ENCODE measurements at places on chromosomes 1 and 21.

DNA sequence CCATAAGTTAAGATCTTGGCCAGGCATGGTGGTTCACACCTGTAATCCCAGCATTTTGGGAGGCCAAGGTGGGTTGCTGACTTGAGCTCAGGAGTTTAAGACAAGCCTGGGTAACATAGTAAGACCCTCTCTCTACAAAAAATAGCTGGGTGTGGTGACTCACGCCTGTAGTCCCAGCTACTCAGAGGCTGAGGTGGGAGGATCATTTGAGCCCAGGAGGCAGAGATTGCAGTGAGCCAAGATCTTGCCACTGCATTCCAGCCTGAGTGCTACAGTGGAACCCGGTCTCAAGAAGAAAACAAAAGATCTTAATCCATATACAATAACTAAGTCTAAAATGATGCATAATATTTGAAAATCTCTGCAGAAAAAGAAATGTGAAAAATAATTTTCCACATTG lies 165.5 kb upstream of the NR5A2 start:
- H3K36me3 ChIP-seq = no peaks in the 10 kb centered on the region
- no peaks in the 10 kb centered on the region for H3K4me1 ChIP-seq
- no peak overlapping the region for H3K27ac ChIP-seq

DNA sequence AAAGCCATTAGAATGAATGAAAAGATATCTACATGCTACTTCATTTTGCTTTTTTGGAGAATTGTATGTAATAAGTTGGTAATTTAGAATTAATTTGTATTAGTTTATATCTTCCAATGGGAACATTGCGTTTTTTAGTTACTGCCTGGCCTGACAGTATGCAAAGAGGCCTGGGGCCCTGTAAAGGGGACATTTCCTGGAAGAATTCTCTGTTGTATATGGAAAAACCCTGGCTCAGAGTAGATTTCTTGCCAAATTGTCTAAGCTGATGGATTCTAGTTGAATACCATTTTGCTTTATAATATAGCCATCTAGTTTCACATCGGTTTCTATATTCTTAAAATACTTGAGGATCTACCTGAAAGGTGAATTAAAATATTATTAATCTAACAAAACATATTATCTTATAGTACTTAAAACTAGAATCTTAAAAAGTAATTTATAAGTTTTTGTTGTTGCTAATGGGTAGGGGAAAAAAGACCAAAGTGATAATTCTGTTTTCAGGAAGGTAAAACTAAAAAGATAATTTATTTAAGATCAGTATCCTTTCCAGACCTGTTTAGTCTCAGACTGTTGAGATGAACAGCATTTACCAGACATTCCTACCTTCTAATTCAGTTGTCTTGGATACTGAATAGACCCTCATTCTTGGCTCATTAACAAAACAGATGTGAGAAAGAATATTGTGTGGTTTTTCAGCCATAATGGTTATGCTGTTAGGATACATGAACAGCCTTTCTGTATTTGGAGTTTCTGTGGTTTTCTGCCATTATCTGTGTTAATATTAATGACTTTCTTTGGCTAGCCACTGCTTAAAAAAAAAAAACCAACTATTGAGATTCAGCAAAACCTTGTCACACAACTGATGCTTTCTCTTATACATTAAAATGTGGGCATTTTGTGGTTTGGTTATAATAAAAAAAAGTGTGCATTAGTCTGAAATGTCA lies 4.8 kb downstream of the AGO3 start:
- H3K27ac ChIP-seq = no peak overlapping the region
- H3K36me3 ChIP-seq = no peaks in the 10 kb centered on the region

DNA sequence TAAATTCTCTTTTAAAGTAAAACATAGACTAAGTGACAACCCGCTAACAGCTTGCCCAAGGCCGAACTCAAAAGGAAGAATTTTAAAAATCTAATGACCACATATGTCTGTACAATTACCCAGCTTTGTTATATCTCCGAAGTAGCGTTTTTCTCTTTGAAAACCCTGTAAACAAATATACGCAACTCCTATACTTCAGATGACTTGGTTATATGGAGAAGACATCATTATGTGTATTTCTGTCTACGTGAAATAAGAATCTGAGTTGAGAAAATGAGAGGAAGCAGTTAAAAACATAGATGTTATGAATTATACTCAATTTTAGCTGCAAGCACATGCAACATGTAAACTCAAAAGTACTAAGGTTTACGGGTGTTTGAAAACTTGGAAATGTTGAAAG lies 2.0 kb downstream of the PBX1 start:
- no peaks in the 10 kb centered on the region for H3K36me3 ChIP-seq
- DNase-seq = no peak
- peaks cover 10% of the 10 kb centered on the region for H3K4me1 ChIP-seq
- no peaks in the 10 kb centered on the region for H3K27me3 ChIP-seq
- peak overlapping the region; percentile 71 for H3K4me3 ChIP-seq

- no peaks in the 10 kb centered on the region for H3K36me3 ChIP-seq
- H3K27me3 ChIP-seq = peaks cover 88% of the 10 kb centered on the region
- no peaks in the 10 kb centered on the region for H3K4me1 ChIP-seq
- no peak for DNase-seq
- no peak overlapping the region for H3K27ac ChIP-seq
Observed at GRCh38 chr1:2921970-2922686, 99.1 kb upstream of the ACTRT2 start.

DNA sequence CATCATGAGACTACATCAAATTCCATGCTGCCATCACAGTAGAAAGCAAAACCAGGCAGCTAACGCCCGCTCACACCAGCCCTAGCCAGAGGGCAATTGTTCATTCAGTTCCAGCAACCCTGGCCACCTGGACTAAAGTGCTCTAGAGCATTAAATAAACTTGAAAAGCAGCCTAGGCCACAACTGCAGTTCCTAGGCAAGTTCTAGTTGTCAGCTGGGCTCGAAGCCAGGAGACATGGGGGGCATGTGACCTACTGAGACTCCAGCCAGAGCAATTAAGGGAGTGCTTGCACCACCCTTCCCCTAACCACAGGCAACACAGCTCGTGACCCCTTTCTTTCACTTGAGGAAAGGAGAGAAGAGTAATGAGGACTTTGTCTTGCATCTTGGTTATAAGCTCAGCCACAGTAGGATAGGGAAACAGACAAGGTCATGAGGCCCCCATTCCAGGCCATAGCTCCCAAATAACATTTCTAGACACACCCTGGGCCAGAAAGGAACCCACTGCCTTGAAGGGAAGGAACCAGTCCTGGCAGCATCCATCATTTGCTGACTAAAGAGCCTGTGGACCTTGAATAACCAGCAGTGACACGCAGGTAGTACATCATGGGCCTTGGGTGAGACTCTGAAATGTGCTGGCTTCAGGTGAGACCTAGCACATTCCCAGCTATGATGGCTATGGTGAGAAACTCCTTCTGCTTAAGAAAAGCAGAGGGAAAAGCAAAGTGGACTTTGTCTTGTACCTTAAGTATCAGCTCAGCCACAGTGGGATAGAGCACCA lies 77.0 kb downstream of the ZZZ3 start:
- H3K27me3 ChIP-seq = no peaks in the 10 kb centered on the region
- H3K36me3 ChIP-seq = 0 out of 2 replicates have a peak, but pooled peaks cover 2% of the 10 kb centered on the region
- no peak overlapping the region for H3K4me3 ChIP-seq
- no peak overlapping the region for H3K27ac ChIP-seq
- H3K4me1 ChIP-seq = no peaks in the 10 kb centered on the region

- peaks cover 35% of the 10 kb centered on the region for H3K4me1 ChIP-seq
- H3K27me3 ChIP-seq = no peaks in the 10 kb centered on the region
- H3K4me3 ChIP-seq = no peak overlapping the region
- peak; percentile 46 for DNase-seq
Observed at GRCh38 chr1:26537951-26538352, 8.4 kb downstream of the RPS6KA1 start.

- no peak overlapping the region for H3K4me3 ChIP-seq
- no peaks in the 10 kb centered on the region for H3K27me3 ChIP-seq
- no peaks in the 10 kb centered on the region for H3K36me3 ChIP-seq
- no peak for DNase-seq
- H3K4me1 ChIP-seq = no peaks in the 10 kb centered on the region
- H3K27ac ChIP-seq = no peak overlapping the region
Observed at GRCh38 chr1:180616439-180616838, 15.4 kb upstream of the XPR1 start.

DNA sequence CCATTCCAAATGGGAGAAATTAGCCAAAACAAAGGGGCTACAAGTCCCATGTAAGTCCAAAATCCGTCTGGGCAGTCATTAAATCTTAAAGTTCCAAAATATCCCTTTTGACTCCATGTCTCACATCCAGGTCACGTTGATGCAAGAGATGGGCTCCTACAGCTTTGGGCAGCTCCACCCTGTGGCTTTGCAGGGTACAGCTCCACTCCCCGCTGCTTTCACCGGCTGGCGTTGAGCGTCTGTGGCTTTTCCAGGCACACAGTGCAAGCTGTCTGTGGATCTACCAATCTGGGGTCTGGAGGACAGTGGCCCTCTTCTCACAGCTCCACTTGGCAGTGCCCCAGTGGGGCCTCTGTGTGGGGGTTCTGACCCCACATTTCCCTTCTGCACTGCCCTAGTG lies 130.2 kb downstream of the TPR start:
- no peak overlapping the region for H3K4me3 ChIP-seq
- no peaks in the 10 kb centered on the region for H3K36me3 ChIP-seq
- no peaks in the 10 kb centered on the region for H3K27me3 ChIP-seq

DNA sequence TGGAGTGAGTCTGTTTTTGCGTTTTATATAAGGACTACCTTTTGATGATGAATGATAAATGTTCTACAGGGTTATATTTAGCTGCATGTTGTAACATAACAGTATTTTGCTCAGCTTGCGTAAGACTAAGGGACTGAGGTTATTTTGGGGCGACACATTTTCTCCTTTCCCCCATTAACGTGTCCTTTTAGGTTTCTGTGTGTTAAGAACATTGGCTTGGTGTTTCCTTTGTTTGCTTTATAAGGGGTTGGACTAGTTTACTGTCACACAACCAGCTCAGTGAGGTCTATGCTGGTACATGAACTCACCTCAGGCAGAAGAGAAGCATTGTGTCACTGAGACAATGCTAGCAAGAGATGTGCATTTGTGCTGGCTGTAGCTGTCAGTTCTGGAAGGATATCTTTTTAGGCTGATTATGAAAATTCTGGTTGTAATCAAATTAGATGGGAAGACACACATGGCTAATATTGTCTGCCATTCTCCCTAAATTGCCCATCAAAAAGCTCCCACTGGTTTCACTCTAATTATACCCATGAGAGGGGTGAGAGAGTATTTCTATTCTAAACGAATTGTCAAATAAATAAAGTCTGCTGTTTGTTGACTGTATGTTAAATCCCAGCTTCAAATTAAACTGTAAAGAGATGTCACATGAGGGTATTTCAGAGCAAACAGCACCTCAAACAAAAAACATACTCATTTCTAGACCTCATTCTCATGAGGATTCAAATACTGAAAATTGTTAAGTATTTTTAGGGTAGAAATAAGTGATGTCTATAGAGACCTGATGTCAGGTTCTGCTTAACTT lies 62.6 kb downstream of the CDC14A start:
- DNase-seq = no peak
- no peaks in the 10 kb centered on the region for H3K4me1 ChIP-seq
- no peak overlapping the region for H3K27ac ChIP-seq
- H3K4me3 ChIP-seq = no peak overlapping the region
- H3K27me3 ChIP-seq = no peaks in the 10 kb centered on the region

- H3K27me3 ChIP-seq = no peaks in the 10 kb centered on the region
- H3K4me1 ChIP-seq = no peaks in the 10 kb centered on the region
- H3K4me3 ChIP-seq = no peak overlapping the region
- H3K36me3 ChIP-seq = no peaks in the 10 kb centered on the region
Observed at GRCh38 chr1:232212253-232212652, 417.7 kb downstream of the SIPA1L2 start.

- DNase-seq = peak; percentile 84
- H3K36me3 ChIP-seq = no peaks in the 10 kb centered on the region
- no peak overlapping the region for H3K4me3 ChIP-seq
- H3K4me1 ChIP-seq = peaks cover 6% of the 10 kb centered on the region
Observed at GRCh38 chr1:208652296-208653160, 408.3 kb upstream of the PLXNA2 start.

DNA sequence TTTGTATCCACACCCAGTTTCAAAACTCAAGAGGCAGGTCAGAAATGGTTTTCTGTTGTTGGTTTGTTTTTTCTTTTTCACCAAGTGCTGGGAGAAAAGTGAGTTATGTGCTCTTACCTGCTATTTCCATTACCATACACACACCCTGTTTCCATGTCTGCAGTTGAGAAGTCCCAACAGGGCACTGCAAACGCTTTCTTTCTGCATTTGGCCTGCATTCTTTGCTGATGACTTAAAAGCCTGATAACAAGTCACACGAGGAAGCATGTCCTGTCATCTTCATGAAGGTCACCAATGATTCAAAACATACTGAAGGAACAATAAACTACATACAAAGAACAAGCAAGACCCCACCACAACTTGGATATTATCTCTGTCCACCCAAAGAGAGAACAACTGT lies 24.8 kb upstream of the KCNE1 start:
- no peak overlapping the region for H3K27ac ChIP-seq
- no peak for DNase-seq
- H3K4me1 ChIP-seq = no peaks in the 10 kb centered on the region
- no peak overlapping the region for H3K4me3 ChIP-seq

DNA sequence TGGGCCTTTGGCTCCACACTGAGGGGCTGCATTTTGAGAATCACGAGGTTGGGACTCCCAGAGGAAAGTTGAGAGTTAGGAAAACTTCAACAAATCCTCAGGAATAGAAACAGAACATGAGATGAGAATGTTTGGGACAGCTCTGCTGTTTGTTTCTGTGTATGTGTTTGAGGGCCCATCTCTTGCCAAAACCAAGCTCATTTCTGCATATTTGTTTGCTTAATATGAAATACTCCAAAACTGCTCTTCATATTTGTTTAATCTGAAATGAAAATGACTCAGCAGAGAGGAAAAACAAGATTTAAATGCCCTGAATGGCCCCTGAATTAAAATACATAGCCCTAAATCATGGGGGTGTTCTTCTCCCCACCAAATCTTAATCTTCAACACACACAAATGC lies 78.1 kb downstream of the DDR2 start:
- no peak overlapping the region for H3K4me3 ChIP-seq
- H3K4me1 ChIP-seq = no peaks in the 10 kb centered on the region
- H3K27me3 ChIP-seq = no peaks in the 10 kb centered on the region
- DNase-seq = no peak
- no peaks in the 10 kb centered on the region for H3K36me3 ChIP-seq
